ENCODE measurements at places on chromosomes 2 and 18. TPM values are rescaled to one million over a fixed set of nuclear protein-coding genes. Genes with fewer than 3 reads are reported as not detected.

GRCh38 chr2:164597983-164598382, 23.3 kb downstream of the GRB14 start:
- DNase-seq: no peak

DNA sequence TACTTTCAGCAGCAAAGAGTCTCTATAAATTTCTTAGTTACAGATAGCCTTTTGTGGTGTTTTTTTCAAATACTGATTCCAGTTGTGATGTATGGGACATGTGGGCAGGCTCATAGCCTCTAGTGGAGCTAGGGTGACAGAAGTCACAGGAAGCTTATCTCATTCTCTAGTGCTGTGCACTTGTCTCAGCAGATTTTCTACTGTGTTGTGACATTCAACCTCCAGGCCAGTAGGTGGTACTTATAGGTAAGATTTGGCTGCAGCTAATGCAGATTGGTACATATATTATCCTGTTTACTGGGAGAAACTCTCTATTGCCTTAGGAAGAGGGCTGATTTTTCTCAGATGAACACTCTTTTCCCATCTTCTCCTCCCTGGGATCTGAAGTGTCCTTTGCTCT, 176.2 kb downstream of the CALCRL start:
- no peak for DNase-seq

GRCh38 chr18:24054130-24054529, 39.6 kb downstream of the TTC39C start:
- no peak for DNase-seq

DNA sequence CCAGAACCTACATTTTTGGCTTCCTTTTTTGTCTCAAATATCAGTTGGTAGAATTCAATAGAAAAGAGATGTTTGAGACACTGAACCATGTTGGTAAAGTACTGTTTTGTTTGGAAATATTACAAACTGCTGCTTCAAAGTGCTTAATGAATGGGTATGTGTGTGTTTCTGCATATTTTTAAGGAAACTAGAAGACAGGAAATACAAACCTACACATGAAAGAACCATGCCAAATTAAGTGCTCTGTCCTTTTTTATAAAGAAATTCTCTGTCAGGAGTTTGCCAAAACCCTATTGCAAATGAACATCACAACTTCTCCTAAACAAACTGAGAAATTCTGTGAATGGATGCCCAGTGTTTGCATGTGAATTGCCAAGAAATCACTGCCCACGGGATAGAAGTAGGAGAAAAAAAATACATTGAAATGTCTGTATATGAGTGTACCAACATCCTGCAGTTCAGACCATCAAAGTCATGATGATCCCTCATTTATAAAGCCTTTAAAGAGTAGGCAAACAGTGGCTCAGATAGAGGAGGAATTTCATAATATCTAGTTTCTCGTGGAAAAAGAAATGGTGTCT, 69.6 kb upstream of the RND3 start:
- DNase-seq: no peak

DNA sequence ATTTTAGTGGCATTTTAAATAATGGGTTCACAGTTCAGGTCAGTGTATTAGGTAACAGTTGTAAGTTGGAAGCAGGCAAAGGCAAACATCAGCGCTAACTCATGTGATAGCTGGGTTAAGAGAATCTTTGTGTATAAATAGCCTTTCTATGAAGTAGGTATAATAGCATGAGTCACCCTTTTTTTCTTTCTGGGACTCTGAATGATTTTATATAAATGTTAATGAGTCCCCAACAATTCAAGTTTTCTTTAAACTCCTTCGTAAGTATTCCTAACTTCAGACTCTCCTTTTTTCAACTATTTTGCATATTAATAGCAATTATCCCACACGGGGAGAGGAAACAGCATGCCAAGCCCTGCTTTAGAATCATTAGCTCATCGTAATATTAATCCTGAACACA, 384.3 kb downstream of the PIK3C3 start:
- DNase-seq: no peak

DNA sequence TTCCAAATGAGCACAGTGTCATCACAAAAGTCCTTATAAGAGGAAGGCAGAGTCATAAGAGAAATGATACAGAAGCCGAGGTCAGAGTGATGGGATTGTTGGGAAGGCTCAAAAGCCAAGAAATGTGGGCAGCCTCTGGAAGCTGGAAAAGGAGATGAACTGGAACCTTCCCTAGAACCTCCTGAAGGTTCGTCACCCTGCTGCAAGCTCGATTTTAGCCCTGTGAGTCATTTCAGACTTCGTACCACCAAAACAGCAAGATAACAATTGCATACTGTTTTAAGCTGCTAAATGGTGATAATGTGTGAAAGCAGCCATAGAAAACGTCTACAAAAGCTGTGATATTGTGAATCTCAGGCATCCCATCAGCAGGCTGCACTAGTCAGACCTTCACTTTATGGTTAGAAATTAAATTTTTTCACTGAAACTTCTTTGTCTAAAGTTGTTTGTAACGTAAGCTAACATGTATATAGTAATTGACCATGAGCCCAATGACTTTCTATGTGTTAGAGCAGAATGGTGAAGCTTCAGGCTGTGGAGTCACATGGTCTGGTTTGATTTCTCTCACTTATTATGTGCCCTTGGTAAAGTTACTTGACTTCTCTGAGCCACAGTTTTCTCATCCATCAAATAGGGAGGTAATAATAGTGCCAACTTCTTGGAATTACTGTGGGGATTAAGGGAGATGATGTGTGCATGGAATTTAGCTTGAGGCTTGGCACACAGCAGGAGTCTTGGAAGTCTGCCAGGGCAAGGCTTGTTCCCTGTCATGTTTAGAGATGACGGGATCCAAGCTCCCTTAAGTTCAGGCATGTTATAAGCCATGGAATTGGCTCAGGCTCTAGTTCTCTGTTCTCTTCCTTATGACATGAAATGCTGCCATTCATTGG, 132.0 kb upstream of the CCDC195 start:
- no peak for DNase-seq

DNA sequence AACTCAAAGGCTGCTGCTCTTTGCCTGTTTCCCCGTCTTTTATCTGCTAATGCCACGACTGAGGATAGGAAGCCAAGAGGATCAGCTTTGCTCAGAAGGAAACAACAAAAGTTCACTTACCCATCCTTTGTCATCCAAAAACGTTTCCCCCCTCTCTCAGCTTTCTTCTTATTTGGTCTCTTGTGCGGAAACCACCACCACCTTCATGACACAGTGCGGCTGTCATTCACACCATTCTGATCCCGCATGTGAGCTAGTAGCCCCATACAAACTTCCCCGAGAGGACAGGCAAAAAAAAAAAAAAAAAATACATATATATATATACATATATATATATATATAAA, 656 bp downstream of the LRRTM4 start:
- no peak for DNase-seq

- no peak for DNase-seq
These were observed 73.4 kb downstream of the ZBTB7C start for GRCh38 chr18:48335829-48336228.

GRCh38 chr2:85737481-85737880, 16.3 kb upstream of the ATOH8 start:
- no peak for DNase-seq

- DNase-seq: no peak
These were observed 26.9 kb downstream of the EFEMP1 start for GRCh38 chr2:55896633-55897032.

DNA sequence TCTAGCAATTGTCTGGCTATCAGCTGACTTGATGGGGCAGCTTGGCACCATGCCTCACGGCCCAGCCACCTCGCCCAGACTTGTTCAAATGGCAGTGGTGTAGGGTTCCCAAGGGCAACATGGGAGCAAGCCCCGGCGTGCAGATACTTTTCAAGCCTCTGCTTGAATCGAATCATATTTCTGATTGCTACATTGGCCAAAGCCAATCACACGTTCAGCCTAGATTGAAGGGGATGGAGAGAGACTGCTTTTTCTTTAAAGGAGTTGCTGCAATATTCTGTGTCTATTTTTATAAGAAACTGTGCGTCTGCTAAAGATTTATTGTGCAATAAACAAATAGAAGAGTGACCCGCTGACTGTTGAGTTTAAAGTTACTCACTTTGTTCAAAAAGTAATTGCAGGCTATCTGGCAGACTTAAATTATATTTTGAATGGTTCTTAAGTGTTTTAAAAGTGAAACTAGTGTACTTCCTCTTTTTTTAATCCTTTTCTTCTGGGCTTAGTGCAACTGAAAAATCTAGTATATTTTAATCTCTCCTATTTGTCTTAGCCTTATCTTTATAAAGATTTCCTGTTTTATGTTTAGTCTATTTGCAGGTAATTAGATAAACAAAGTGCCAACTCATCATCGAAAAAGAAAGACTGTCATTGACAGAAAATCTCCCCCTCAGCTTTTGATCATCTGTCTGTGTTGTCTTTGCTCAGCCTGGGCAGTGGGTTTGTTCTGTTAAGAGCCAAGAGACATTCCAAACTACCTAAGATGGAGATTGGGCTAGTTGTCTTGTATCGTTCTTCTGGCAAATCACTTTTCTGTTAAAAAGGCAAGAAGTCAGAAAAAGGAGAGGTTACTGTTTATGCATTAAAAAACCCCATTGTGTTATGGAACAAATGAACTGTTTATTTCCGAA, 156.1 kb downstream of the TPGS2 start:
- peak; percentile 48 for DNase-seq

DNA sequence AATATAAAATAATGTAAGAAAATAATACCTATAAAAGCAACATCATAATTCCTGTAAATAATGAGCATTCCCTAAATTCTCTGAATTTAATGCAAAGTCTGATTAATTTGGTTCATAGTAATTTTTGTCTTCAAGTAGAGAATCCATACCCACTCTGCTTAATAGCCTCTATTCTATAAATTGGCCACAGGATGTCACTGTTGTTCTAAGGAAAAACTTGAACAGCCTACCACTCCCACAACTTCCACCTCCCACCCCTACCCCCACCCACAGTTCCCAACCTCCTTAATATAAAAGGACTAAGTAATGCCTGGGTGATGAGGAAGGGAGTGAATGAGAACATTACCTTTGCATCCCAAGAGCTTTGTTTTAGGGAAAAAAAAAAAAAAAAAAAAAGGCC, 27.2 kb upstream of the BBS5 start:
- peak; percentile 48 for DNase-seq

GRCh38 chr2:146392186-146392585, 1452.6 kb upstream of the ACVR2A start:
- DNase-seq: no peak

DNA sequence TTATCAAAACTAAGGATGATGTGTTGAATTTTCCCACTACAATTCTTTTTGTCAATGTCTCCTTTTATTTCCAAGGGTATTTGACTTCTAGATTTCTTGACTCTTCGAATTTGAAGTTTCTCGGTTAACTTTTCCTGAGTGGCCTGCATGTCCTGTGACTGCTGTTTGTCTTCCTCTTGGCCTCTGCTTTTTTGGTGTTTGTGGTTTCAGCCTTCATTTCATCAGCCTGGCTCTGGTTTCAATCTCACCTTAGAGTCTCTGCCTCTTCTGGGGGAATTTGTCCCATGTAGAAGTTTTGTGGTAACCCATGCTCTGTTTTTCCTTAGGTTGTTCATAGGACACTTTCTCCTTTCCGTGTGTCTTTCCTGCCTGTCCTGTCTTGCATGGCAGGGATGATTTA, 28.3 kb upstream of the SNED1 start:
- DNase-seq: no peak

- DNase-seq: no peak
These were observed 114.4 kb upstream of the PDE1A start for GRCh38 chr2:182541268-182541667.

DNA sequence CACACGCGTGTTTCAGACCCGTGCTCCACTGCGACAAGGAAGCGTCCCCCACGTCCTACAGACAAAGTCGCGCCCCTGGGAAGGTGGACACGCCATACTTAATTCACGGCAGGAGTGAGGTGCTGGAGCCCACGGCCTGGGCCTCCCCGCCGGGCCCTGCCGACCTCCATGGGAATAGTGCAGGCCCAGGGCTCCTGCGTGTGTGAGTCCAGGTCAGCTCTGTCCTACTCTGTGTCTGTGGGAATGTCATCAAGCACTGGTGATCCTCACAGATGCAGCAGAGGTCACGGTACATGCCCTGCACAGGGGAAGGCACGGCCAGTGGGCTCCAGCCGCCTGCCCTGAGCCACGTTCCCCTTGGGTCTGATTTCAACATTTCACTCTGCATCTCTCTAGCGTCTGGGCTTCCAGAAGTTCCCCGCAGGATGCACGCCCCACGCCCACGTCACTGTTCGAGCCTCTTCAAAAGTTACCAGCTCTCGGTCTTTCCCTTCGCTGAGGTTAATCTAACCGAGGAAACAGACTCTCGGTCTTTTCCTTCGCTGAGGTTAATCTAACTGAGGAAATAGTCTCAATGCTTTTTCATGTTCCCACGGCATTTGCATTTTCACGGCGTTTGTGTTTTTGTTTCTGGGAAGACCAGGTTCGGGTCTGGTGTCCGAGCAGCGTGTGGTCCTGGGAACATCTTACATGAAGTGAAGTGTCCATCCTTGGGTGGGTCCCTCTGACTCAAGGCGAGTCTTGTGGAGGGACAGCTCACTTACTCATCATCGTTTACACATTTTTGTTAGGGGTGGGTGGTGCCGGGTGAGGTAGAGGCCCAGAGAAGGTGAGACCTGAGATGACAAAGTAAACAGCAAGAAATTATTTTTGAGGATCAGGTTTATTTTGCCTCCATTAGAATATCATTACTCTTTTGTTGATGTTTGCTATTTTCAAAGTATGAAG, 157.3 kb upstream of the ALKAL2 start:
- no peak for DNase-seq

- DNase-seq: peak; percentile 76
These were observed 19.6 kb upstream of the RPIA start for GRCh38 chr2:88671786-88672427.

DNA sequence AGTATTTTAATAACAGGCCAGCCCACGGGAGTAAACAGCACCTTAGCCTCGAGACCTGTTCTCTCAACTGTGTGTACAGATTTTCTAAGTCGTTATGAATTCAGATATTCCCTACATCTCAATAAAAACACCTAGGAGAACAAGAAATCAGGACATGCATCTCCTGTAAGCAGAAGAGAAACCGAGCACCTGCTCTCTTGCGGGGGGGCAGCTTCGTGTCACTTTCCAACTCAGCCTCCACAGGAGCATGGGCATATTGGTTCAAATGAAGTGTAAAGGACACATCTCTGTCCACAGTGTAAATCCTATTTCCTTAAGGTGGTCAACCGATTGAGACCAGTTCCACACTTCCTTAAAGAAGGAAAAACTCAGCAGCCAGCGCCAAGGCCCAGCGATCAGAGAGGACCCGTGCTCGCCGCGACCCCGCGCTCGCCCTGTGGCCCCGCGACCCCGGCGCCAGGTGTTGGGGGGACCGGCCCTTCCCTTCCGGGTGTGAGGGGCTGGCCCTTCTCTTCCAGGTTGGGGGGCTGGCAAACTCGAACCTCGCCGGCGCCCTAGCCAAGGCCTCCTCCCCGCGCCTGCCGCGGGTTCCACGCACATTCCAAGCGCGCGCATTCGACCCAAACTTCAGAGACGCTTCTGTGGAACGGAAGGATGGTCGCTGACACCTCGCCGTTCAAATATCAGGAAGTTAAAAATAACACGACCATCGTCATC, 652 bp downstream of the SH3YL1 start:
- DNase-seq: no peak

The TMEM17 gene
- total RNA-seq: not detected

The VIT gene
- not detected for total RNA-seq

The KIF1A gene
- total RNA-seq: not detected
